ENCODE measurements at places on chromosomes 12 and 14.

DNA sequence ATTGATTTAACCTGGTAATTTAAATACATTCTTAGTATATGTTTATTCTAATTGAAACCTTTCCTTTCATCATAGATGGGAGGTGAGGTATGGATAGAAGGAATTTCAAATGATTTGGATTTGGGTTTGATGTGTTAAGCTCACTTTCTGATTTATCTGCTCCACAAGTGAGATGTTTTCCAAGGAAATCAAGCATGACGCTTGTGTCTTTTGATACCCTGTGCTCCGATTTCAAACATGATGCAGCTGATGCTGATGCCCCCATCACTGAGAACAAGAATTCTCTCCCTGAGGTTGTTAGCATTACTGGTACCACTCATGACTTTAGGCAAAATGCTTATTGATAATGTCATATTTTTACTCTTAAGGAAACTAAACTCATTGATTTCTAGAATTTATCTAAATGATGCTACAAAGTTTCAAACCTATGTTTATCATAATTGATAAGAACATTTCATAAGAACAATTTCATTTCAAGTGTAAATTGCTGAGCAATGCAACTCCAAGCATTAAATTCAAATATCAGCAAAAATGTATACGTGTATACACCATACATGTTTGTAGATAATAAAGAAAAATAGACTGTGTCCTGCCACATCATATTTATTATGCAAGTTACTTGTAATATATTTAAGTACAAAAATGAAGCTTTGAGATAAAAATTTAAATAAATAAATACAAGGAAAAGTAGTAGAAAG is 75.5 kb upstream of the LRIG3 start:
- no peak for DNase-seq

DNA sequence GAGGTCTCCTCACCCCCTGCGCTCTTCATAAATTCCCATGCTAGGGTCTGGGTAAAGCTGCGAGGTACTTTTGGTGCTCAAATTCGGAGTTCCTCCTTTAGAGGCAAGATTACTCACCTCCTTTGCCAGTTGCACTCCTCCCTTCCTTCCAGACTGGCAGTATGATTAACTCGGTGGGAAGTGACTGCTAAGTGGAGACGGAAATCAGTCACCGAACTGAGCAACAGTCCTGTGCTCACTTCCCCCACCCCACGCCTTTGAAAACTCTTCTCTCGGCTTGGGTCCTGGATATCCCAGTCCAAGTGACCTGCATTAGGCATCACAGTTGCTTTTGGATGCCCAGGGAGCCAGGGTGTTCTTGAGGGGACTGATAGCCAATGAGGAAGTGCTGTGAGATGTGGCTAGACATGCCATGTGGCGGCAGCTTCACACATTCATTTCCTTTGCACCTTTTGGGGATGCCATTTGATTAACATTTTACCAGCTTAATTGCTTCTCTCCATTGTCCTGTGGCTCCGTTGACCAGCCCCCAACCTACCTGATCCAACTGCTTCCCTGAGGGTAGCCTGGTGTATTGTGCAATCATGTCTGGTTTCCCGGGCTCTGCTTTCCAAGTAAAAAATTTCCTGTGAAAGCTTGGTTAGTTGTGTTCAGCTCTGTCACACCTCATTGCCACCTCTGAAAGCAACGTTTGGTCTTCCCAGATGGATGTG is 840 bp downstream of the PNP start:
- DNase-seq: peak; percentile 61

GRCh38 chr12:62750941-62751809 is 183.8 kb downstream of the PPM1H start:
- DNase-seq: no peak

DNA sequence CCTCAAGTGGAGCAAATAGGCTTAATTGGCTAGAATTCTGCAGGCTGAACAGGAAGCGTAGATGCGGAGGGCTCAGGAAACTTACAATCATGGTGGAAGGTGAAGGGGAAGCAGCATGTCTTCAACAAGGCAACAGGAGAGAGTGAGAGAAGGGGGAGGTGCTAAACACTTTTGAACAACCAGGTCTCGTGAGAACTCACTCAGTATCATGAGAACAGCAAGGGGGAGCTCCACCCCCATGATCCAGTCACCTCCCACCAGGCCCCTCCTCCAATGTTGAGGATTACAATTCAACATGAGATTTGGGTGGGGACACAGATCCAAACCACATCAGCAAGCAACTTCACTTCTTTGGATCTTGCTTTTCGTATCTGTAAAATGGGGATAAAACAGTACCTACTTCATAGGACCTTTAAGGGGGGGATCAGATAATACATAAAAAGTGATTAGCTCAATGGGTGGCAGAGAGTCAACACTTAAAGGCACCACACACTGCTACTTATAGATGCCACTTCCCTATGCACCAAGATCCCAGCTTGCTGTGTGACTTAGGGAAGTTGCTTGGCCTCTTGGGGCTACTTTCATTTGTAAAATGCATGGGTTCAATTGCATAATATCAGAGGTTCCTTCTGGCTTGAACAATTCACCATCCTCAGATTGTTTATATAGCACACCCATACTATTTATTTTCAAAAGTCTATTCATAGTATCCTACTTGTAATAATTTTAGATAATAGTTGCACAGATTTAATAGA is 184.8 kb upstream of the RPH3A start:
- no peak for DNase-seq

GRCh38 chr14:69711477-69711876 is 55.5 kb upstream of the SRSF5 start:
- no peak for DNase-seq

- DNase-seq: no peak
Measured at GRCh38 chr12:32718926-32719325, 36.8 kb downstream of the YARS2 start.

GRCh38 chr12:131618303-131618658 is 92.6 kb upstream of the SFSWAP start:
- DNase-seq: no peak

DNA sequence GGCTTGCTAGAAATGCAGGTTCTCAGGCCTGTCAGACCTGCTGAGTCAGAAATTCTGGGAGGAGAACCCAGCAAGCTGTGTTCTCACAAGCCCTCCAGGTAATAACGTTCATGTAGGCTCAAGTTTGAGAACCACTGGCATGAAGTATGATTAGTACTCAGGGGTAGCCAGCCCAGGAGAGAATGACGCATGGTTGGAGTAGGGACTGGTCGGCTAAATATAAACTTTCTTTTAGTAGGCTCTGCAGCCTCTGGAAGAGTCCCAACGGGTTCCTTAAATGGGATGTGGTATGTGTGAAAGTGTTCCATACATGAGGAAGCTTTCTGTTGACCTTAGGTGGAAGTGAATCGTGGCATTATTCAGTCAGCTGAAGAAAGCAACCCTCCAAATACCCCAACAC is 209.3 kb downstream of the SLC41A2 start:
- peak; percentile 28 for DNase-seq

DNA sequence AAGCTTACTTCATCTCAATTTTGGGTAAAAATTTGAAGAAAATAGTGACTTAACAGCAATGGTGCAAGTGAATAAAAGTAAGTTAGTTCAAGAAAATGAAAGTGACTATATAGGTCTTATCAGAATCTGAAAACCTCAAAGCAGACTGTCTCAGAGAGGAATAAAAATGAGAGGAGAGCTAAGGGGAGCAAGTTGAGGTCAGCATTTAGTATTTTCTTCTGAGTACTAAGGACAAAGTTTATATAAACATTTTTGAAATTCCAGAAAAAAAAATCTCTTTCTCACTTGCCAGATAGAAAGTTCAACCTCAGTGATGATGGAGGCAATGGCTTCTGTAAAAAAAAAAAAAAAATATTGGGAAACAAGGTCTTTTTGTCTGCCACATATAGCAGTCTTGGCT is 414.1 kb downstream of the NPAS3 start:
- no peak for DNase-seq

GRCh38 chr14:23307687-23308644 is 1.3 kb downstream of the BCL2L2 start:
- DNase-seq: no peak

DNA sequence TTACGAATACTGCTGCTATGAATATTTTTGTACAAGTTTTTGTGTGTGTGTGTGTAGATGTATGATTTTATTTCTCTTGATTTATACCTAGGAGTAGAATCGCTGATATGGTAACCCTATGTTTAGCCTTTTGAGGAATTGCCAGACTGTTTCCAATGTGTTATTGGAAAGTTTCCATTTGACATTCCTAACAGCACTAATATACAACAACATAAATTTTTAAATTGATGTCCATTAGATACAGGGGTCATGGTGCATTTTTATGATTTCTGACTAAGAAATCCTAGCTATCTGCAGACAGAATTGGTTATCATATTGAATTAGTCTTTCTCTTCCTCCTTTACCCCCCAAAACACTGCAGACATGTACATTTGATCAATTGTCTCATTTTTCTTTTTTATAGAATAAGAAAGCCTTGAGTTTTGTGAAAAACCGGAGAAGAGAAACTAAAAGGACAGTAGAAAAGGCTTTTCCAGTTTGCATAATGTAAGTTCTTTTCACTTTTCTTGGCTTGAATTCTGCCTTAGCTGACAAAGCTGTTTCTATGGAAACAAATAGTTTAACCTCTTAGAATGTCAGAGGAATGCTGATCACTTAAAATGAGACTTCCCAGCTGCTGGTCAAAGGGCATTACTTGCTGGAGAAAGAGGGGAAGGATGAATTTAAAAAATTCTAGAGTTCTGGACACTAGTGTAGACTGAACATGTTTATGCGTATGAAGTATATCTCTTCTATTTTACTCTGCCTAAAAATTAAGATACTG is 28.2 kb downstream of the PALS1 start:
- DNase-seq: no peak

GRCh38 chr14:76771437-76771980 is 10.2 kb downstream of the VASH1 start:
- peak; percentile 7 for DNase-seq

- DNase-seq: peak; percentile 45
Measured at GRCh38 chr12:59620326-59620725, 24.5 kb downstream of the SLC16A7 start.

DNA sequence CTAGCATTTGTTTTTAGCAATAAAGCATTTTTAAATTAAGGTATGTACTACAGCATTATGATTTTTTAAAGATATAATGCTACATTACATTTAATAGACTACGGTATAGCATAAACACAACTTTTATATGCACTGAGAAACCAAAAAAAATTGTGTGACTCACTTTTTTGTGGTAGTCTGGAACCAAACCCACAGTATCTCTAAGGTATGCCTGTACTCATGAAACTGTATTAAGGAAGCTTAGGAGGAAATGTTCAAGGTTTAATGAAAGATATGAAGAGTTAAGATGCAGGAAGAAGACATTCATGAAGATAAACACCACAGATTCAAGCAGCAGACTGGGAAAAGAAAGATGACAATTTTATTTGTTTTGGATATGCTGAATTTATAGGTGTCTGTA is 51.7 kb downstream of the PPP1R12A start:
- no peak for DNase-seq

DNA sequence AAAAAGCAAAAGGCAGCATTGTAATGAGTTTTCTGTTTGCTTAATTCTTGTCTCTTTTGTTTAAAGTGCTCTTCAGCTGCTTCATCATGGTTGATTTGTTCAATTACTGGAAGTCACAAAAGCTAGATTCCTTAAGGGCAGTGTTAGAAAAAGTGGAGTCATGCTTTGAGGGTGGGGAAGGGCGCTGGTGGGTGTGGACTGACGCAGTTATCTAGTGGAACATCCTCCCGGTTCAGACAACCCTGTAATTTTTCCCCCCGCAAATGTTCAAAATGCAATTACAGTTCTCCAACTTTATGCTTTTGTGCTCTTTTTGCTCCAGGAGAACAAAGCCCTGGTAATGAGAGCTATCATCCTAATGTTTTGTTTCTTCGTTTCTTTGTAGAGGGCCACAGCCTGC is 2.1 kb downstream of the AKAP6 start:
- DNase-seq: peak; percentile 43

GRCh38 chr14:35149239-35149638 is 26.9 kb downstream of the PRORP start:
- DNase-seq: no peak

GRCh38 chr12:57806677-57807076 is 11.9 kb downstream of the AVIL start:
- no peak for DNase-seq

DNA sequence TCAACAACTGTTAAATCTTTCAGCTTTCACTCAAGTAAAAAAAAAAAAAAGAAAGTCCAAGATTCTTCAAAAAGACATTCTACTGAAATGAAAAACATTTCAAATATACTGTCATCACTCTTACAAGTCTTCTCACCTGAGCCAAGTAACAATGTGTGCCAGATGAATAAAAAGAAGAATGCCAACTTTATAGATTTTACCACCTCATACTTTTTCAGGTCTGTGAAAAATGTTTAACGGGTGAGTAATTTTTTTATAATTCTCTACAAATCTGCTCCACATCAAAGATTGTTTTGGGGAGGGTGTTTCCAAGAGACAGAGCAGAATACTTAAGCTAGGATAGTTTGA is 181.0 kb upstream of the BMP4 start:
- DNase-seq: no peak

GRCh38 chr14:74863274-74863673 is 12.7 kb downstream of the PROX2 start:
- DNase-seq: peak; percentile 65

- no peak for DNase-seq
Measured at GRCh38 chr14:102351023-102351422, 11.7 kb downstream of the CINP start.

GRCh38 chr14:76784881-76785280 is 23.6 kb downstream of the VASH1 start:
- peak; percentile 92 for DNase-seq

DNA sequence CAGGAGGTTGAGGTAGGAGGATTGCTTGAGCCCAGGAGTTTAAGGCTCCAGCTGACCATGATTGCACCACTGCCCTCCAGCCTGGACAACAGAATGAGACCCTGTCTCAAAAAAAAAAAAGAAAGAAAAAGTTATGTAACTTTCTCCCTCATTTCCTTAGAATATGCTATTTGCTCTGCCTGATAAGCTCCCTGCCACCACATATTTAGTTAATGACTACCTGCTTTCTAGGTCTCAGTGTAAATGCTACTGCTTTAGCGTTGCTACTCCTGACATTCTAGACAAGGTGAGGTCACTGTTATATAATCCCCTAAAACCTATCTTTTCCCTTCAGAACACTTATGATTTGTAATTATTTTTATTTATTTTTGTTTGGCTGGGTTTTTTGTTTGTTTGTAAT is 86.3 kb upstream of the AMN1 start:
- DNase-seq: no peak

DNA sequence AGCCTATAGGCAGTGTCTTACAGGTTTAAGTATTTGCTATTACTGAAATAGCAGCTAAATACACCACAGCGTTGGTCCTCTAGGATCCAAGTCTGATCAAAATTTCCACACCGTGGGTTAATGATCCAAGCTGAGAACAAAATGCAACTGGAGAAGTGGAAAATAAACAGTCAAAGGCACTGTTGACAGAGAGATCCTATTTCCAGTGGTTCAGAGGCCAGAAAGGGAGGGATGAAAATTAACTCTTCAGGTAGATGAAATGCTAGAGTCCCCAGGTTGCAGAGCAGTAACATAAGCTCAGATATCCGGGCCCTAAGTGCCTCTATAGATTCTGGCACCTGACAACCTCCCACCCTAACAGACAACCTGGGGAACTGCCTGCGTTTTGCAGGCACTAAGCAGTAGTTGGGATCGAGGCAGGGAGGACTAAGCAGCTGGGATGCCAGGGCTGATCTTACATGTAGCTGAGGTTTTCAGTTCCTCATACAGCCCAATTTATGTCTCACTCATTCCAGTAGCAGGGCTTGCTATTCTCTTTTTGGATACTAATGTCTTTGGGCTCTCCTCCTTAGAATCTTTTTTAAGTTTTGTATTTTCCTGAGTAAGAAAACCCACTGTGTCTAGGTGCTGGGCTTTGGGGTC is 42.7 kb upstream of the CRACR2A start:
- DNase-seq: no peak

GRCh38 chr12:131456301-131457027 is 254.4 kb upstream of the SFSWAP start:
- no peak for DNase-seq

Measured in Ammon's horn (tissue), 1 donor.